Kidney capillary endothelial cell (primary cell): ENCODE measurements at places on chromosomes 6 and 20.

GRCh38 chr20:23794841-23795240, 31.7 kb downstream of the CST2 start:
- DNase-seq: no peak

DNA sequence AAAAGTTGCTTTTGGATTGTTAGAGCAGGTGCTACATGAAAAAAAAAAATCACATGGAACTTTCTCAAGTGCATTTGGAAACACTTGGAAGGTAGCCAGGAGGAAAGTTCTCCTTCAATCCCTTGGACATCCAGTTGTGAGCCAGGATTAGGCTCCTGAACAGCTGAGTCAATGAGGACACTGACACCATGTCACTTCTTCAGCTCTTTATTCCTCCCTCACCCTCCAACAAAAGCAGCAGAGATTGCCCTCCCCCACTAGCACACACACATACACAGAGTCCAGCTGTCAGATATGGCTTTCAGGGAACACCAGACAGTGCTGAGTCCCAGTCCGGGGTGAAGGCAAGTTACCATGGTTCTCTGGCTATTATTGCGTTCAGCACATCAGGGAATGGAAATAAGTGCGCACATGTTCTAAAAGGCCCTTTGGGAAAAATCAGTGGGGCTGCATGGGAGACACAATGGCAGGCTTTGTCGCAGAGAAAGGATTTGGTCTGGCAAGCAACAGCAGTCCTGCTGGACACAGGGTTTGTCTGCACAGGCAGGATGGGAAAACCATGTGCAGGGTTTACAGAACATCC, 124.7 kb upstream of the MARCKS start:
- DNase-seq: no peak

DNA sequence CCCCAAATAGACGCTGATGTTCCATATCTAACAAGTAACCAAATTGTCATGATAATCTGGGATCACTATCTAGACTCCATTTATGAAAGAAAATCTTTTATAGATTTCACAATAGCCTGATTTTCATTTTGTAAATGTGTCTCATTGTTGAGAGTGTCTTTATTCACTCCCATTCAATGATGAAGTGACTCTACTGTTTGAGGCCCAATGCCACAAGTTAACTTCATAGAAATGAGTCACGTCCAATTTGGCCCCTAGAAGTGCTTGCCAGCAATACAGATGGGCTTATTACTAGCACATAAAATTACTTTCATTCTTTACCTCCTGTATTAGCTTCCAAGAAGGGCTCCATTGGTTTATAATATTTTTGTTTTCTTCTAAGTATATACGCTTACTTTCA, 6.3 kb downstream of the IPCEF1 start:
- no peak for DNase-seq

DNA sequence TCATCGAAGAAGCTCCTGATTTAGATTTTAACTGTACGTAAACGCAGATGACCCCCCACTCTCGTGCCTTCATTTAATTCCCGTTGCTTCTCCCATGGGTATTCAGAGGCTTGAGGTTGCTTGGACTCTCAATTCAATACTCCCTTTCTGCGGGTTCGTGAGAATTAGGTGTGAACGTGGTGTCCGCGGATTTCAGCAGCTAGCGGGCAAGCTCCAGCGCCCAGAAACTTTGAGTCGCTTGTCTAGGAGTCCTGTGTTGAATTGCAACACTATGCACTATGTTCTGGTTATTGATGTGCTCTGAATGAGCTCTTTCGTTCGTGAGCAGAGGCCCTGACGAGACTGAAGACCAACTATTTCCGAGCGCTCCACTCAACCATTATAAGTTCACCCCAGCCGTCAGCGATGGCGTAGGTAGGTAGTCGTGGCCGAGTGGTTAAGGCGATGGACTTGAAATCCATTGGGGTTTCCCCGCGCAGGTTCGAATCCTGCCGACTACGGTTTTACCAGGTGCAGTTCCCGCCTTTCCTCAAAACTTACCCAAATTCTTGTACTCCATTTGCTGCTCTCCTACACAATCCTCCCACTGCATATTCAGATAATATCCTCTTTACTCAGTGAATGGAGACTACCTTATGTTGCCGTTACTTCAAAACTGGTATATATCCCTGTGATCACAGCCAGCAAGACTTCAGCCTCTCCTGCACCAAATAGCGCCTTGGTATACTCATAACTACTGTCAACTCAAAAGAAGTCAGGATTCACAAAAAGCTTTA, 72.6 kb upstream of the ZNF184 start:
- peak; percentile 51 for DNase-seq

DNA sequence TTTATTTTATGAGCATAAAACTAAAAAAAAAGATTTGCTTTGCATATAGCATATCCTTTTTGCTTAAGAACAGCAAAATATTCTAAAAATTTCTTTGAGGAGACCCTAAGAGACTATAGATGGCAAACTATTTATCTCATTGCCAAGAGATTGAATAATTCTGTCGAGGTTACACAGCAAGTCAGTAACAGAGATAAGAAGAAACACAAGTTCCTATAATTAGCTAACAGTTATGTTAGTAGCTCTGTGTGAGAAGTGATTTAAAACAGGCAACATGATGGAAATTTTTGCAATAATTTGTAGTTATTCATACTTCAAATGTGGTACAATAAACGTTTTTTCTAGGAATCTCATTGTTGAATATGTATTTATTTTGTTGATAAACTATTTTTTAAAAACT, 9.1 kb downstream of the LAMA2 start:
- DNase-seq: no peak

- DNase-seq: no peak
These were observed 238.9 kb downstream of the ERMARD start for GRCh38 chr6:169990095-169991030.

- no peak for DNase-seq
These were observed 110.2 kb downstream of the LAMA2 start for GRCh38 chr6:128993166-128993565.

- DNase-seq: no peak
These were observed 3.2 kb upstream of the SIRPB2 start for GRCh38 chr20:1494436-1494835.

DNA sequence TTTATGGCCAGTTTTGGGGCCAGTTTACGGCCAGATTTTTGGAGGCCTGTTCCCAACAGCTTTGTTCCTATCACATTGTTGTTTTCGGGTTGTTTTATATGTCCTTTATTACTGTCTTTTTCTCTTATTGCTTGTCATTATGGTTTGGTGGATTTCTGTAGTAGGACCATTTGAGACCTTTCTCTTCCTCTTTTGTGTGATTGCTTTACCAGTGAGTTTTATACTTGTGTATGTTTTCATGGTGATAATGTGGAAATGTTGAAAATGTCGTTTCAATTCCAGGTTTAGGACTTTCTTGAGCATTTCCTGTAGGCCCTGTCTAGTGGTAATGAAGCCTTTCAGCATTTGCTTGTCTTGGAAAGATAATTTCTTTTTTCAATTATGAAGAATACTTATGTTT, 17.8 kb downstream of the HLA-B start:
- DNase-seq: no peak

GRCh38 chr6:75761489-75761888, 12.4 kb downstream of the MYO6 start:
- no peak for DNase-seq

DNA sequence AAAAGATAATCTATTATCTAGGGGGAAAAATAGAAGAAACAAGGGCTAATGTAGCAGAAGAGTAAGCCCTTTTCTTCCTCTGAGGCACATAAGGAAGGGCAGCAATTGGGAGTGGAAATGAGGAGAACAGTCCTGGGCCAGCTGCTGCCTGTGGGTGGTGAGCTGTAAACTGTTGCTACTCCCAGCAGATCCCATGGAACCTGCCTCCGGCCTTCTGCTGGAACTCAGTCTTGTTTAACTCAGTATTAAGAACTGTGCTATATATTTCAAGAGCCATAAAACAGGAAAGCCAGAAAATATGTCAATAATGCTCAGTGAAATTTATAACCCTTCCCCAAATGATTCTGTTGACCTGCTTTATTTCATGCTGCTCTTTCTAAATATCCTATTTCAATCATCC, 464.2 kb downstream of the COL12A1 start:
- no peak for DNase-seq

DNA sequence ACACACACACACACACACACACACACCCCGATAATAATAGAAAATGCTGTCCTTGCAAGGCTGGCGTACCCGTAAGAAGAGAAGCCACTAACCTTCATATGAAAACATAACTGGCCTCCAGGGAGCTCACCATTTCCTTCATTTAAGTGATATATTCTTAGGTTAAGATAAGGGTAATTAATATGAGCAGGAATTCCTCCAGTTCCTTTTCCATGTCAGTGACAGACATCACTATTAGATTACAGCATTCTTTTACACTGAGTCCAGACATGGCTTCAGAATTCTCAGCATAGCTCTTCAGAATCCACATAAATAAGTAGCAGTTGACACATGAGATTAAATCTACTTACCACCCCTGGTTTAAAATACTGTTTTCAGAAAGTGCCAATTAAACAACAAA, 121.9 kb downstream of the SIM1 start:
- DNase-seq: peak; percentile 26

GRCh38 chr6:46079061-46079460, 50.7 kb upstream of the ENPP4 start:
- no peak for DNase-seq

- DNase-seq: no peak
These were observed at the start of gene HLA-DOA for GRCh38 chr6:33008944-33009861. Gene HLA-DOA, minus strand, starts transcription at chr6:33009591.

DNA sequence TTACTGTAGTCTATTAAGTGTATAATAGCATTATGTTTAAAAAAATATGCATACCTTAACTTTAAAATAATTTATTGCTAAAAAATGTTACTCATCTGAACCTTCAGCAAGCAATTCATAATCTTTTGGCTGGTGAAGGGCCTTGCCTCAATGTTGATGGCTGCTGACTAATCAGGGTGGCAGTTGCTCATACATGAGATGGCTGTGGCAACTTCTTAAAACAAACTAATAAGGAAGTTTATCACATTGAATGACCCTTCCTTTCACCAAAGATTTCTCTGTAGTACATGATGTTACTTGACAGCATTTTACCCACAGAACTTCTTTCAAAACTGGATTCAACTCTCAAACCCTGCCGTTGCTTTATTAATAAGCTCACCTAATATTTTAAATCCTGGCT, 84.0 kb downstream of the TASP1 start:
- no peak for DNase-seq

- no peak for DNase-seq
These were observed 37.9 kb downstream of the PLCG1 start for GRCh38 chr20:41175201-41175651.

DNA sequence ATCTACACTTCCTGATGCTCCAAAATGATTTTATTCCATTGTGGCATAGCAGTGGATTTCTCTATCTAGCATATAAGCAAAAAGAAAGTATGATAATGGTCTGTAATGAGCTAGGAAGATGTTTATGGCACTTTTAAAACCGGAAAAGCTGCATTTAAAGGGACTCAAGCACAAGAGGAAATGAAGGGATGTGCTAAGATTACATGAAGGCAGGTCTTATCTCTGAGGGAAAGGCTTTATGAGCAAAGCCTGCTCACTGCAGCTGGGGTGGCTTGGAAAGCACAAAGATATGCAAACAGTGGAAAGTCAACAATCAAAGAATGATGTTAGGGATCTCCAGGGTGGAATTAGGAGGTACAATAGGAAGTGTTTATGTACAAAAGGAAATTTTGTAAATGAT, 138.2 kb downstream of the TENT5A start:
- peak; percentile 7 for DNase-seq

- no peak for DNase-seq
These were observed 23.1 kb upstream of the DCBLD1 start for GRCh38 chr6:117459204-117459944.
